ENCODE measurements at places on chromosomes 11 and 22. TPM values are rescaled to one million over a fixed set of nuclear protein-coding genes. Genes with fewer than 3 reads are reported as not detected.
A peak's percentile ranks its signal among the peaks of the same experiment; 100 is the strongest.

DNA sequence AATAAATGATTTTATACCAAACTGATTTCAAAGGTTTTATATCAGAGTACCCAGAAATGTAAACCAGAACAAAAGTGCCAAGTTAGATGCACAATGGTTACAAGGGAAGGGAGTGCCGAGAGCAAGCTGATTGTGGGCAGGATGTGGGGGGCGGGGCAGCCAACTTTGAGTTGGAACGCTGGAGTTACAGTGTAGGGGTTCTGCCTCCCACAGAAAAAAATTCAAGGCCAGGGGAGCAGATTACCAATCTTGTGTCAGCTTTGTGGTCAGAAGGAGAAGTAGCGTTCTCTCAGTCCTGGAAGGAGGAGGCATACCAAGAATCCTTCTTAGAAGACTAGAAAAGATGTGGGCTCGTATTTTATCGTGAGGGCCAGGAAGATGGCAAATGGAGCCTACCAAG is 15.9 kb upstream of the POU2AF2 start:
- DNase-seq: no peak

TESMIN gene
- 19.3 TPM for polyA plus RNA-seq

DNA sequence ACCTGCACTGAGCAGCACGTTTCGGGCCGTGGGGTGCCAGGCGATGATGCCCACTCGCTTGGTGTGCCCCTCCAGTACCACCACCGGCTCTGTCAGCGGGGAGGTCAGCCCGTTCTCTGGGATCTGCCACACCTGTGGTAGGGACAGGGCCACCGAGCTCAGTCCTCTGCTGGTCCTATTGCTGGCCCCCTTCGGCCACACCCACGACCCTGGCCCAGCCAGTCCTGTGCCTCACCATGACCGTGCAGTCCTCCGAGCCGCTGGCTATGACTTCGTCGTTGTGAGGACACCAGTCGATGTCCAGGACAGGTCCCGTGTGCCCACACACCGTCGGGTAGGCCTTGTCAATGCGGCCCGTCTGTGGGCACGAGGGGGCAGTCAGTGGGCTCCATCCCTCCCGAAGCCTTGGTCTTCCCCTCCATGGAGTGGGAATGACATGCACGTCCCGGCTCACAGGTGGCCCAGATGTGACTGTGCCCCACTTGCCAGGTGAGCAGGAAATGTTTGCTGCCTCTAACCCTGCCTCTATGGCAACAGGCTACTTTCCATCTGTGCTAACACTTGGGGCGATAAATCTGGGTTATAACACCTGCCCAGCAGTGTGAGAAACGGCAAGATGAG is 1.4 kb downstream of the CORO1B start:
- DNase-seq: no peak

GRCh38 chr11:121754598-121754997 is 301.8 kb upstream of the SORL1-AS1 start:
- DNase-seq: no peak

DNA sequence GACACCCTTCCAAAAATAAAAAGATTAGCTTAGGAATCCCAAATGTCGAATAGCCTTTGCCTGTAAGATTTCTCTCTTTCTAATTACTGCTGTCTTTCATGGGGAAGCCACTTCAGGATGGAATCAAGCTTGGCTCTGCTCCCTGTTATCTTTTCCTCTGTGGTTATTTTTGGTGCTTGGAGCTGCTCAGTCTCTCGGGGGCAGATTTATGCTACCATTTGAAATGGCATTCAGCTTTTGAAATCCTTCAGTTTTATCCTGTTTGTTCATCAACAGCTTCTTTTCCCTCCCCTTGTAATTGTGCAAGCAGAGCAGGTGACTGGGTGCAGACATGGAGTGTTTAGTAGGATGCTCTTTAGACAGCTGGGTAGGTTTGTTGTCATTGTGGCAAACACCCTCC is 111.0 kb downstream of the DBX1 start:
- no peak for DNase-seq

GRCh38 chr22:36286096-36286957 is 33.4 kb downstream of the APOL1 start:
- peak; percentile 55 for DNase-seq

- DNase-seq: no peak
These were observed 68.5 kb upstream of the ARFGAP3 start for GRCh38 chr22:42925598-42925997.

MFRP gene
- not detected for polyA plus RNA-seq

- DNase-seq: no peak
These were observed 14.4 kb downstream of the DCDC1 start for GRCh38 chr11:31355131-31355530.

DNA sequence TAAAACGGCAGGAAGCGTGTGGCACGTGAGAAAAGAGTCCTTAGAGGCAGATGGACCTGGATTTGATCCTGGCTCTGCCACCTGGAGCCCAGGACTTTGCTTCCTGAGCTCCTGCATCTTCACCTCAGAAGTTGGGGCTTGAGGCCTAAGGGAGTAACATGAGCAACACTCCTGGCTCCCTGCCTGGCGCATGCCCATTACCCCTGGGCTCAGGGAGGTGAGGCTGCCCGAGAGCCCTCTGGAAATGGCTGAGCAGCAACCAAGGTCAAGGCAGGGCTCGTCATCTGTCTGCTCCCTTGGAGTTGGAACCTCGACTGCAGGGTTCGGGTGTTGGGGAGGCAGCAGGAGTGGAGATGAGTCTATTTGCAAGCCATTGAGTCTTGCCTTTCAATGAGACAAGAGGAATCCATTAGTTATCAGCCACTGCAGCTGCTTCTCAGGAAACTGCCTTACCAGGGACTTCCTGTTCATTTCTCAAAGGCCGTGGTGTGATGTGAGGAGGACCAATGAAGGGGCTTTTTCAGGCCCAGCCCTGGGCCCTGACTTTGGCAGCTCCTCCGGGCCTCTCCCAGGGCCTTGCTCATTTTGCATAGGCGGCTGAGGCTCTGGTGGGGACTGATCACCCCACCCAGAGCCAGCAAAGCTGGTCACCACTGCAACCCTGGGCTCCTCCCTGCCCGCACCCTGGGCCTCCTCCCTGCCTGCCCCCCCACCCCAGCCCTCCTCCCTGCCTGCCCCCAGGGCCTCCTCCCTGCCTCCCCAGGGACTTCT is 6.4 kb downstream of the FADS2 start:
- no peak for DNase-seq

PIWIL4 gene
- polyA plus RNA-seq: 4.7 TPM

KDELR3 gene
- 11.0 TPM for polyA plus RNA-seq

MYO7A gene
- 3.7 TPM for polyA plus RNA-seq

GRCh38 chr11:103926990-103927389 is 109.5 kb upstream of the DDI1 start:
- DNase-seq: no peak

GRCh38 chr11:55357560-55358184 is 10.1 kb upstream of the OR4A15 start:
- DNase-seq: no peak

DNA sequence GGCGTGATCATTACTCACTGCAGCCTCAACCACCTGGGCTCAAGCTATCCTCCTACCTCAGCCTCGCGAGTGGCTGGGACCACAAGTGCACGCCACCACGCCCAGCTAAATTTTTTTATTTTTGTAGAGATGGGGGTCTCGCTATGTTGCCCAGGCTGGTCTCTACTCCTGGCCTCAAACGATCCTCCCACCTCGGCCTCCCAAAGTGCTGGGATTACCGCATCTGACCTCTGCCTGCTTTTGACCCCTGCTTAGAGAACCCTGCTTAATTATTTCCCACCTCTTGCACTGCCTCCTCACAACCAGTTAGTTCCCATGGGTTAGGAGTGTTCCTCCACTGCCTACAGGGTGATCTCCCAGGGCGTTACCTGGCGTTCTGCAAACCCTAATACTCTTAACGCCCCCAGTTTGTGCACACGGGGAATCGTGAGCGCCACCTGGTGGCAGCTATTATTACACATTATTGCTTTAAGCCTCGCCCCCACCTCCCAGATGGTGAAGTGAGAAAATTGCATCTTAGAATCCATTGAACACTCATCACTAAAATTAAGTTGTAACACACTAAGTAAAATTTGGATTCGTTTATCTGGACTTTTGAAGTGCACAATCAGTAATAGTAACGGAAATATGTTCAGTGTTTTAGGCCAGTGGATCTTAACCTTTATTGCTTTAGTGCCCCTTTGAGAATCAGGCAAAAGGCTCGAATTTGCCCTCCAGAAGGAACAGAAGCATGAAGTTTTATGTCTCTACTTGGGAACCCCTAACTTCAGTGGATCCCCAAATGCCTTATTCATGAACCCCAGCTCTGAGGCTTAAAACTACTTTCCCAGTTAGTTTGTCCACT is 61.4 kb upstream of the ASPHD2 start:
- DNase-seq: peak; percentile 31

DBX1 gene
- polyA plus RNA-seq: not detected

DNA sequence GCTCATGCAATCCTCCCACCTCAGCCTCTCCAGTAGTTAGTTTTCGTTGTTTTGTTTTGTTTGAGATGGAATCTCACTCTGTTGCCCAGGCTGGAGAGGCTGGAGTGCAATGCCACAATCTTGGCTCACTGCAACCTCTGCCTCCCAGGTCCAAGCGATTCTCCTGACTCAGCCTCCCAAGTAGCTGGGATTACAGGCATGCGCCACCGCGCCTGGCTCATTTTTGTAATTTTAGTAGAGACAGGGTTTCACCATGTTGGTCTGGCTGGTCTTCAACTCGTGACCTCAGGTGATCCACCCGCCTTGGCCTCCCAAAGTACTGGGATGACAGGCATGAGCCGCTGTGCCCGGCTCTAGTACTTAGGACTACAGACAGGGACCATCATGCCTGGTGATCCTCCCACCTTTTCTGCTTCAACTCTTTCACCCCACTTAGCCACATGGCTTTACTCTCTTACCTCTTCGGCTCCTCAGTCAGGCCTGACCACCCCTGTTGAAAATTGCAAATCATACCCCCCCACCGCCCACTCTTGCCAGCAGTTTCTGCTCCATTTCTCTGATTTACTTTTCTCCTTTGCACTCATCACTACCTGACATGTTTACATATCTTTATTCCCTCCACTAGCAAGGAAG is 157.1 kb upstream of the GRK3 start:
- DNase-seq: no peak

RTN4RL2 gene
- polyA plus RNA-seq: 2.5 TPM
